ENCODE measurements at places on chromosomes 16 and 17. TPM values are rescaled to one million over a fixed set of nuclear protein-coding genes. Genes with fewer than 3 reads are reported as not detected.

DNA sequence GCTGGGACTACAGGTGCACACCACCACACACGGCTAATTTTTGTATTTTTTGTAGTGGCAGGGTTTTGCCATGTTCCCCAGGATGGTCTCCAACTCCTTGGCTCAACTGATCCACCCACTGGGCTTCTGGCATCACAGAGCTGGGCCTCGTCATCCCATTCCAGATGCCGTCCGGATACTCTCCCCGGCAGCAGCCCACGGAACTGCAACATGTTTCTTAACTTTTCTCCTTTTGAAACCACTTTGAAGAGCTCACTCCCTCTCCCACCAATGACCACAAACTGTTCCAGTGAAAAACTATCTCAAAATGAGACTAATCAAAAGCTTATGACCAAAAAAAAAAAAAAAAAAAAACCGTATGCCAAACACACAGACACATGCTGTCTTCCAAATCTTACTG, 17.6 kb downstream of the PEMT start:
- no peak for DNase-seq

- DNase-seq = no peak
Observed at GRCh38 chr17:9672691-9673090, 27.4 kb downstream of the USP43 start.

- DNase-seq = no peak
Observed at GRCh38 chr16:48433850-48434530, 48.8 kb upstream of the SIAH1 start.

DNA sequence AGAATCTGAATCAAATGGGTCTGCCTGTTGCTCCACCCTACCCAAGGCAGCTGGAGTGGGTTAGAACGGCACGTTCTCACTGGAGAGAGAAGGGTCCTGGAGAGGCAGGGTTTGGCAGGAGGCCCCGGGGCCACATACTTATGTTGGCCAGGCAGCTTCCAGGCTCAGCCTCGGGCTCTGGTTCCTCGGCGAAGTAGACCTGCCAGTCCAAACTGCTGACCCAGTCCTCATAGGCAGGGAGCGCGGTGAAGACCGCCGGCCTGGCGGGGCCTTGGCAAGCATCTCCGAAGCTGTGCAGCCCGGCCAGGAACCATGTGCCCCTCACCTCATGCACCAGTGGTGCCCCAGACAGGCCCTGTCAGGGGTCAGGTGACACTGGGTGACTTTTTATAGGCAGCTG, 4.8 kb downstream of the PRSS53 start:
- DNase-seq = no peak

- no peak for DNase-seq
Observed at GRCh38 chr17:8056232-8056975, 17.5 kb downstream of the ALOX15B start.

COL1A1 gene
- 763 TPM for polyA plus RNA-seq

- no peak for DNase-seq
Observed at GRCh38 chr16:886084-886543, 84.7 kb downstream of the LMF1 start.

GRCh38 chr16:83992624-83993023, 24.6 kb downstream of the NECAB2 start:
- DNase-seq = peak; percentile 41

DNA sequence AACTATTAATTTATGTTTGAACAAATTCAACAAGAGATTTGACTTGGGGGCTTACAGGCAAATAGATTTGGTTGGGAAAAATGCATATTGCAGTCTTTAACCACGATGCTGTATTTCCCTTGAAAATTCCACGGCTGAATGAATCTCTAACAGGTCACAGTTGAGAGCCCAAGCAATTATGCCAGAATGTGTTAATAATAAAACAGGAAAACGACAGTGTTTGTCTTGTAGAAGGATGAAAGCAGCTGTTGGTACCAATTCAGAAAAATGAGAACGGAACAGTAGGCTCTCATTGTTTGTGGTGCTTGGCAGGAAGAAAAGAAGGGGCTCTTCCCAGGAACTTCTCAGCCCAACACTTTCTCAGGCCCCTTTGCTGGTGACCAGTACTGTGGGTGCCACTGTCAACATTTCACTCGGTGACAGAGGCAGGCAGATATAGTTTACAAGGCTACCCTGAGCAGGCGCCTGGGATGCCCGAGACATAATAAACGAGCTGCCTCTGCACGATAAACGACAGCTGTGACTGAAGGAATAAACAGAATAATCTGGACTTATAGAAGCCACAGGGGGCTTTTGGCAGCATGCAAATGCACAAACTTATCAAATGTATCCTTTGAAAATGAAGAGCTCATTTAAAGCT, 387.1 kb downstream of the HS3ST4 start:
- no peak for DNase-seq

- no peak for DNase-seq
Observed at GRCh38 chr17:5499476-5500231, 13.3 kb downstream of the MIS12 start.

DNA sequence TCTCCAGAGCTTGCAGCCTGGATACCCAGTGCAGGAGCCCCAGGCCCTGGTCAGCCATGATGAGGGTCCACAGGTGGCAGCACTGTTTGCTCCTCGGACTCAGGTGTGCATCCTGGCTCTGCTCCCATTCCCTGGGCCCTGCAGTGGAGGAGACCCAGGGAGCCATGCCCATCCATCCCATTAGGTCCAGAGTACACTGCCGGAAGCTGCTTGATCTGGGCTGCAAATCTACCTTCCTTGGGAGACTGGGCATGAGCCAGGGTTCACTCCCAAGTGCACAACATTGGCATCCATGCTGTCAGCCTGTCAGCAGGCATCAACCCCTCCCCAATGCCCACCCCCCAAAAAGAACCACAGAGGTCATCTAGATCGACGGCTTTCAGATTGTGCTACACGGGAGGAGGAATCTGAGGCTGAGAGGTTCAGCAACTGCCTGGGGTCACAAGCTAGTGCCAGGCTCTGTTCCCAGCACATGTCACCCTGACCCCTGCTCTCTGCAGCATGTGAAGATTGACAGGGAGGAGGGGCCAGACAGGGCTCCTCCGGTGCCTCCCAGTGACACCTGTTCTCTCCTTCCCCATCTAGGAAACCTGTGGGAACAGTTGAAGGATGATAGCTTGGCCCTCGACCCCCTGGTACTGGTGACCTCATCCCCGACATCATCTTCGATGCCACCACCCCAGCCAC, 15.7 kb downstream of the UNC119 start:
- DNase-seq = no peak

Measured in renal pelvis (tissue), 12 donors.